ENCODE measurements at places on chromosomes 13 and 19.

DNA sequence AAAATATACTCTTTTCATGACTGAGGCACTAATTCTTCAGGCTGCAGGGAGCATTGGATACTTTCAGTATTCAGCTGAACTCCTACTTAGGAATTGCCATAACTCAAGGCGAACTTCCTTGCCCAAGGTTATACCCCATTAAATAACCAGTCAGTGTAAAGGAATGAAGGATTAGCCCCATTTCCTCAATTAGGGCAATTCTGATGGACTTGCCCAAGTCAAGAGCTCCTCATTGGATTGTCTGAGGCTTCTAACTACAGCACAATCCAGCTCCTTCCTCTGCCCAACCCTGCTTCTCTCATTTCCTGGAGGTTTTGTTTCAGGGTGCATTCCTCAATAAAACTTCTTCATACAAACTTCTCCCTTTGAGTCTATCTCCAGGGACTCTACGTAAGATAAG lies 329.2 kb downstream of the LIG4 start:
- no peak for DNase-seq

- no peak for DNase-seq
These were observed 1.5 kb downstream of the PLEKHF1 start for GRCh38 chr19:29666578-29667386.

GRCh38 chr13:65401315-65401714 lies 1828.8 kb downstream of the PCDH9 start:
- no peak for DNase-seq

DNA sequence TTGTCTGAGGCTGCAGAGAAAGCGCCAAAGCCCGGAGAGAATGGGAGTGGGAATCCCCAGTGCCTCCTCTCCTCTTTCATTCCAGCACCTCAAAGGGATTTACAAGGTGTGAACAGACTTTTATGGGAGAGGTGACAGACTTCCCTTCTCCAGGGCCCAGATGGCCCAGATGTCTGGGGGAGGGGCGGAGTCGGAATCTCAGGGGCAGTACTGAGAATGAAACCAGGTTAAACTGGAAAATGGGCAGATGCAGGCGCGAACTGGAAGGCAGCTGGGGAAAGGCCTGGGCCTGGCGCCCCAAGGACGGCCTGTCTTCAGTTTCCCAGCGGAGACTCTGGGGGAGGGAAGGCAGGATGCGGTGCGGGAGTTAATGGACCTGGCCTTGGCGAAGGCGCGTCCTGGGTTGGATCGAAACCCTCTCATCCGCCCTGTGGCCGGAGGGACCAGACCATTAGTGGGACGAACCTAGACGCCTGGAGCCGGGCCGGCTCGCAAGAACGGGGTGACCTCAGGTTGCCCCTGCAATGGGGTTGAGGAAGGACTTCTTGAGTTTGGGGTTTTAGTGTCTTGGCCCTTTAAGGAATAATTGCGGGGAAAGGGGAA lies 592 bp upstream of the TRIP10 start:
- DNase-seq: no peak

- no peak for DNase-seq
These were observed 127.8 kb downstream of the CRYL1 start for GRCh38 chr13:20397896-20398295.

DNA sequence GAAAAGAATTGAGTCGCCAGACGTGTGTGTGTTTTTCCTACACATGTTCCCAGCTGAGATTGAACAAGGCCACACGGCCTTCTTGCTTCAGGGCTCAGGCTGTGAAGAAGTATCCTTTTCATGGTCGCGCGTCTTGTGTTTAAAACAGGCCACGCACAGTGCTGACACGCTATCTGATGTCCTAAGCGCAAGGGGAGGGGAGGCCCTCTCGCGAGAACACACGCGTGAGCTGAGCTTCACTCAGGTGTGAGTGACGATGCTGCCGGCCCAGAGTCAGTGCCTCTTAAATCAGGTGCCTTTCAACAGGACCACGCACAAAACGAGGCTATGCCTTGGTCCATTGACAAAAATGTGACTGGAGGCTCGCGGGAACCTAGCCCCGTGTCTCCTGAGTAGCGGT lies 103.7 kb downstream of the TEX29 start:
- no peak for DNase-seq

DNA sequence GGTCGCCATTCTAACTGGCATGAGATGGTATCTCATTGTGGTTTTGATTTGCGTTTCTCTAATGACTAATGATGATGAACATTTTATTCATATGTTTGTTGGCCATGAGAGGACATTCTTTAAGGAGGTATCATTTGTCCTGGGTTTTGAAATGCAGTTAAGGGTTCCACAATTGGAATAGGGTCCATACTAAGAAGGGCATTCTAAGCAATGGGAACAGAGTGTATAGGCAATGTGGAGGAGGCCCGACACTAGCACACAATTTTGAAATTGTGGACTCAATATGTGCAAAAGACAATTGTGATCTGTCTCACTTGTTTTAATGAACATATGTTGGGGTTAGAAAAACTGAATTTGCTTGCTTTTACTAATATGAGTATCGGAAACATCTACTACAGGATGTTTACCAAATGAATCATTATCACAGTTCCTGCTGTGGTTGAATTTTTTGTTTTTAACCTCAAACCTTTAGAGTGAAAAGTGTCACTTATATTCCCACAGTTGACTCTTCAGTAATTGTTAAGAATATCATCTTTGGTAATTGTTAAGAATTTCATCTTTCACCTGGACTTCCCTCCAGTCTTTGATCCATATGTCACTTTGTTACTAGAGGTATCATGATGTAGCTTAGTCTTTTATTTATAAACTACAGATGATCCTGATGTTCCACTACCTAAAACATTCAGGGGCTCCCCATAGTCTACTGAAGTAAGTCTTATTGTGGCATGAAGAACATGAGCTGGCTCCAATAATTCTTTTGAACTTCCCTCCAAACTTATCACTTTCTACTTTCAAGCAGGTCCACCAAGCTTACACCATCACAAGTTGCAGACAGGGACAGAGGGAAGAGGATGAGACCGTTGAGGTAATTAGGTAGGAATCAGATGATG lies 109.7 kb upstream of the KLF12 start:
- no peak for DNase-seq

DNA sequence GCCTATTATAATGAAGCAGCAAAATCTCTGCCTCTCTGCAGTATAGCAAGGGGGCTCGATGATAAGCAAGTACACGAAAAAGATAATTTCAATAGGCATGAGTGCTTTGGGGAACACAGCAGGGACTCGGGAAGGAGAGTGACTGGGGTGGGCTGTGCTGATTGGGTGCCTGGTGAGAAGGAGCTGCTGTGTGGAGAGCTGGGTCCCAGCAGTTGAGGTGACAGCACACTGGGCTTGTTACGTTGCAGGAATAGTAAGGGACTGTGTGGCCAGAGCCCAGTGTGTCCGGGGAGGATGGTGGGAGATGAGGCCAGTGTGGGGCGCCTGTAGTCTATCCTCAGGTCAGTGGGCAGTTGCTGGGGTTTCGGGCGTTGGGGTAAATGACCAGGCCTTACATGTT lies 17.4 kb downstream of the WDR62 start:
- no peak for DNase-seq

- DNase-seq: no peak
These were observed 1146.8 kb downstream of the UQCRFS1 start for GRCh38 chr19:28066161-28066560.

DNA sequence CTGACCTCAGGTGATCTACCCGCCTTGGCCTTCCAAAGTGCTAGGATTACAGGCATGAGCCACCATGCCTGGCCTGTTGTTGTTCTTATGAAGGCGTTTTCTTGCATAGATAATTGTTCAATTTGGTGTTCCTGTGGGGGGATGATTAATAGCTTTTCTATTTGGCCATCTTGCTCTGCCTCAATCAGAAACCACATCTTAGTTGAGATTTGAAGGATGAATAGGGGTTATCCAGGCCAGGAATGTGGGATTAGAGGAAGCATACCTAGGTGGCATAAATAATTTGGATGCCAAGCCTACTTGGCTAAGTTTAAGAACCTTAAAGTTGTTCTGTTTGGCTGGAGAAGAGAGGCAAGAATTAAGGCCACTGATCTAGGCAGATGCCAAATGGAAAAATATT lies 44.4 kb downstream of the CCNA1 start:
- DNase-seq: no peak

- DNase-seq: no peak
These were observed 19.4 kb downstream of the GJA3 start for GRCh38 chr13:20141238-20142022.

GRCh38 chr13:37811441-37811840 lies 58.1 kb downstream of the TRPC4 start:
- no peak for DNase-seq

DNA sequence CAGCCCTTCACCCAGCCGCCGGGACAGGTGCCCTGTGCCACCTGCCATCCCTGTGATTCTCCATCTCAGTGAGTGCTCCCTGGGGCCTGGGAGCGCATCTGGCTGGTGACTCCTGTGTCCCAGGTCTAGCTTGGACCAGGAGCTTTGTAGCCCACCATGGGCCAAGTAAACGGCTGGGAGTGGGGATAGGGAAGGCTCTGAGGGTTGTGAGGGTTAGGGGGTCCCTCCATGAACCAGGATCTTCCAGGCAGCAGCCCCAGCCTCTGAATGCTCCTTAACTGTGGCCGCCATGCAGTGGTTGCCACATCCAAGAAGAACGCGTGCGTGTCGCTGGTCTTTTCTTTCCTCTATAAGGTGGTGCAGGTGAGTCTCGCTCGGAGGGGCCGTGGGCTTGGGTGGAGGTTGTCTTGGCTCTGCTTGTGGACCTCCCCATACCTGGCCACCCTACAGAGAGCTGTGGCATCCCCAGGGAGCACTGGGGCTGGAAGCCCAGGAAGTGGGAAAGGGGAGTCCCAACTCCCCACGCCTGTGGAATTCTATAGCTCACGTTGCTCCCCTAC lies 8.4 kb downstream of the AP1M1 start:
- no peak for DNase-seq

DNA sequence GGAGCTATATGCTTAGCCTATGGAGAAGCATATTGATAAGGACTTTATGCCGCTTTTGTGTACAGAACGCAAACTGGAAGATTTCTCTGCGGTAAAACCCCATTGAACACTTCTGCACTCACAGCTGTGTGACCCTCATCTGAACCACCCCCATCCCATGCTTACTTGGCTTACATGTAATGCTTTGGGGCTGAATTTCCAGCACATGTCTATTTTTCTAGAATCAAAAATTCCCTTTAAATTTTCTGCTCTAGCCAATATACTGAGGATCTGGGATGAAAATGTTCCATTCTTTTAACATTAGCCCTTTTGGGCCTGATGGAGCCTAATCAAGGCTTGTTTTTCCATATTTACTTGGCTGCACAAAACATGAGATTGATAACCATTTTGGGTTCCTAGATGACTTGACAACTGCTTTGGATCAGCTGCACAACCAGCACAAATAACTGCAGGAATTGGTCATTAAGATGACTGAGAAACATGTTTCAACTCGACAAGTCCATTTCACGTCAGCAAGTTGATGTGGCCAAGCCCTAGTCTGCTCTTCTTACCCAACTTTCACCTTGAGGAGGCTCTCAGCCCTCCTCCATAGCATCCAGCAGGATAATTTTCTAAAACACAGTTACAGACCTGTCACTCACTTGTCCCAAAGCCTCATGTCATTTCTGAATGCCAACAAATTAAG lies 52.4 kb downstream of the TNFSF11 start:
- DNase-seq: no peak

DNA sequence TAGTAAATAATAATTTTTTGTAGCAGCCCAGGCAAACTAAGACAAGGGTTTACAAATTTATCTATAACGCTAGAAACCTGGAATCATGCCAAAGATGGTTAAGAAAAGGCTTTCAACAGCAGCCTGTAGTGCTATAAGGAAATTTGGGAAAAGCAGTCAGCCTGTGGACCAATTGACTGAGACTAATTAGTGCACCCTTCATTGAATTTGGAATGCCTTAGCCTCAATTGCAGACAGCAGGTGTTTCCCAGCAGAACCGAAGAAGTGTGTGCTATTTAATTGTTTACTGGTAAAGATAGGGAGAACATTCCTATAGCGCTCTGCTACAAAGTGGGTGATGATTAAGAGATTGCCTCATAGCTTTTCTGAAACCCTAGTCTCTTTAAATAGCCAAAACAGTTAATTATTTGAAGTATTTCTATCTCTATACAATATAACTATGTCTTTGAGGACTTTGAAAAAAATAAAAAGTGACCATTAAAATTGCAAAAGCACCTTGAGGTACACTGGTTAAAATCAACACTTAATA lies 1884.3 kb upstream of the PCDH20 start:
- no peak for DNase-seq

DNA sequence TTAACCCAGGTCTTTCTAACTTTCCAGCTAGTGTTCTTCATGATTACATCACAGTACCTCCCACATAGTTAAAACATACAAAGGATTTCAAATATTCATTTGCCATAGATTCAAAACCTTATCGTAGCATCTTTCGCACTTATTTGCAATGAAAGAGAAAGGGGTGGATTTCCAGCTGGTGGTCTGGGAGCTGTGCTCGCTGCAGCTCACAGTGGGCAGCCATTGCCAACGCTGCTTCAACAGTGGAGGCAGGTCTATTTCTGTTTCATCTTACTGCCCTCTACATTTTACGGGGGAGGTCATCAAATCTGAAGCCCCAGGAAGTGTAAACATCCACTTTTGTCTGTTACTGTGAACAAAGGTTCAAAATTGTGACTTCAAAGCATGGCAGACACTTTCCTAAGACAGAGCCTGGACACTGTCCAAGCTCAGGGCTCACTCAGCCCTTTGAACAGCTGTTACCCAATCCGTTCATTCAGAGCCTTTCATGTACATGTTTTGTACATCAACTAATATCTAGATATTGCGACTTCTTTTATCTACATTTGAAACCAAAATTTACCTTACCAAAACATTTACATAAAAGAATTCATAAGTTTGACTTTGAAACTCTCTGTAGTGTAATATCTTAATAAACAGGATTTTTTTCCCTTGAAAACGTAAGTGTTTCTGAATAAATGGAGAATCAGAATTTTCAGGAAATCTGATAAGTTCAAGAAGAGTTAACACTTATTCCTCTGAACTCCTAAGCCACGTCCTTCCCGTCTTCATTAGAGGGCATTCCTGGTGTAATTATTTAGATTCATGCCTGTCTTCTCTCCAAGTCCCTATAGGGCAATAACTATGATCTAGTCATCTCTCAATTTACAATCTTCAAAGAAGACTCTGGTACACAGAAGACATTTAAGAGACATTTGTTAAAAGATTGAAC lies 25.1 kb downstream of the STARD13 start:
- DNase-seq: no peak

DNA sequence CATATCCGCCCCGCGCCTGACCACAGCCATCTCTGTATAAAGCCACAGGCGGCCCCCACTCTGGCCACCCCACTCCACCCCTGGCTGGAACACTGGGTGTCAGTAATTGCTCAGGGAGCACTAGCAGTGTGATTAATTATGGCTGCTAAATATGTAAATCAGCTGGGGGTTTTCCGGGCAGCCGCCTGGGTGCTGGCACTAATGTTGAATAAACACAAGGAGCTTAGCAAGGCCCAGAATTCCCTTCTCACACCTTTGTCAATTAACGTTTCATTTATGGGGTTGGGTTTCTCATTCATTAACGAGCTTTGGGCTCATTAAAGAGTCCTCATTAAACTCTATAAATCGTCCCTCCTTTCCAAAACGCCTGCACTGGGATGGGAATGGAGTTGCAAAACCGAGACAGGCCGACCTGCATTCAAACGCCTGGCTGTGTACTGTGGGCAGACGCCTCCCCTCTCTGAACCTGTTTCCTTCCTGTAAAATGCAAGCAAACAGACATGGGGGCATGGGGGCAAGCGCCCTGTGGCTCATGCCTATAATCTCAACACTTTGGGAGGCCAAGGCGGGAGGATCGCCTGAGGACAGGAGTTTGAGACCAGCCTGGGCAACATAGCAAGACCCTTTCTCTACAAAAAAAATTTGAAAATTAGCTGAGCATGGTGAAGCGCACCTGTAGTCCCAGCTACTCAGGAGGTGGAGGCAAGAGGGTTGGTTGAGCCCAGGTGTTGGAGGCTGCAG lies 17.7 kb upstream of the OLFM2 start:
- DNase-seq: no peak
